ENCODE measurements at places on chromosomes 7 and 10.

DNA sequence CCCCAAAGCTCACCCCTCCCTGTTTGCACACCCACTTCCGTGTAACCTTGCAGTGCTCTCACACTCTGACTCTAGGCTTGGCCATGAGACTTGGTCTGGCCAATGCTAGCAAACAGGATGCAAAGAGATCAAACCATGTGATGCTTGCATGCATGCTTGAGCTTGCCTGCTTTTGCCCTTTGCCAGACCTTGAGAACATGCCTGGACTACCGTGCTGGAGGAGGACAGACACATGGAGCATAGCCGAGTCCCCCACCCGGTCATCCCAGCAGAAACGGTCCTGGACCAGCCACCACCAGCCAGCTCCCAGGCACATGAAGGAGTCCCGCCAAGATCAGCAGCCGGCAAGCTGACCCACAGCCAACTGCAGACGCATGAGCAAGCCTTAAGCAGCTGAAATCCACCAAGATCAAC is 23.4 kb downstream of the PYROXD2 start:
- no peak for DNase-seq

DNA sequence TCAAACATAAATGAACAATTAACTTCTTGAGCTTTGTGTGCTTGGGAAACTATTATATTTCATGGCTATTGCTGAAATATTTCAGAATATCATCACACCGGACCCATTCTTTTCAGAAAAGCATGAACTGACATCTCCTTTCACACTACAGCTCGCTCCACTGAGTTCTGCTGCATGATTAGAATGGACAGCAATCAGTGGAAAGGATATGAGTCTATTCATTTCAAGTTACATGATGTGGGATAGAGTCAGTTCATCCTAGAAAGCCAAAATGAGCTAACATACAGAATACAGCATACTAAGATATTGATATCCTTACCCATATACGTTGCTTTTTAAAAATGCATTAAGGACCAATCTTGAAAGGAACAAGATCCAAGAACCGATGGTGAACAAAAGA is 1.1 kb upstream of the FAM53B start:
- no peak for DNase-seq

GRCh38 chr10:48683868-48684267 is 805 bp upstream of the WDFY4 start:
- no peak for DNase-seq

GRCh38 chr7:112622159-112622715 is 141.4 kb downstream of the LSMEM1 start:
- DNase-seq, result no peak

GRCh38 chr7:74575083-74575784 is 82.3 kb upstream of the GTF2I start:
- no peak for DNase-seq

- no peak for DNase-seq
These were observed 143.3 kb downstream of the CALN1 start for GRCh38 chr7:72268796-72269195.

All from NCI-H1417 treated with DMSO at 0.1 percent for 48 hours (cell line).